ENCODE measurements at places on chromosomes 16 and 17.

DNA sequence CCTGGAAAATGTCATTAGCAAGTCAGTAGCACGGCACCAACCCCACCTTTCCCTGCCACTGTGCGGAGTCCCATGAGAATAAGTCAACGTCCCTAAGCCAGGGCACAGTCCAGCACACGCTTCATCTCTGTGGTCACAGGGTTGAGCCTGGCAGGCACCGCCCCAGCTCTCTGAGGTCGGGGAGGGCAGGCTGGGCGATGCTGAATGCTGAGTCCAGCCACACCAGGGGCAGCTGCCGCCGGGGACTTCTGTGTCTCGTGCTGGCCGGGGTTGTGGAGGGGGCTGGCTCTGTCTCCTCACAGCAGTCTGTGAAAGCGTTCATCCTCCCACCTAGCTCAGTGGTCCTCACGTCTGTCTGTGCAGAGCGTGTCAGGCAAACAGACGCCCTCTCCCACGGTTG, 53.2 kb downstream of the BANP start:
- no peak for DNase-seq

DNA sequence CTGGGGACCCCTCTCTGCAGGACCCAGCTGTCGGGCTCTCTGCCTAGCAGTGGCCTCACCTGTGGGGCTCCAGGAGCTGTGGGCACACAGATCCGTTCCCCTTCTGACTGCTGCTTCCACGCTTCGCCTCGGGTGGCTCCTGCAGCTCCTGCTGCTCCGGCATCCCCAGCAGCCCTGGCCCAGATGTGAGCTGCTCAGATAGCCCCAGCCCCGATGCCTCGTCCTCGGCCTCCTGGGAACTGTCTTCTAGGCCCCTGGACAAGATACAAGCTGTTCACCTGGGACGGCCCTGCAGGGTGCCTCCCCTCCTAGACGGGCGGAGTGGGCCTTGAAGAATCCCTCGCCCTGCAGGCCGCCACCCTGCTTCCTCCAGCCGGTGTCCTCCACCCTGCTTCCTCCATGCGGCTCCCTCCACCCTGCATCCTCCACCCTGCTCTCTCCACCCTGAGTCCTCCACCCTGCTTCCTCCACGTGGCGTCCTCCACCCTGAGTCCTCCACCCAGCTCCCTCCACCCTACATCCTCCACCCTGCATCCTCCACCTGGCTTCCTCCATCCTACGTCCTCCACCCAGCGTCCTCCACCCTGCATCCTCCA, 11.0 kb downstream of the EMC6 start:
- no peak for DNase-seq

GRCh38 chr17:8387914-8388651, 5.1 kb upstream of the RPL26 start:
- no peak for DNase-seq

DNA sequence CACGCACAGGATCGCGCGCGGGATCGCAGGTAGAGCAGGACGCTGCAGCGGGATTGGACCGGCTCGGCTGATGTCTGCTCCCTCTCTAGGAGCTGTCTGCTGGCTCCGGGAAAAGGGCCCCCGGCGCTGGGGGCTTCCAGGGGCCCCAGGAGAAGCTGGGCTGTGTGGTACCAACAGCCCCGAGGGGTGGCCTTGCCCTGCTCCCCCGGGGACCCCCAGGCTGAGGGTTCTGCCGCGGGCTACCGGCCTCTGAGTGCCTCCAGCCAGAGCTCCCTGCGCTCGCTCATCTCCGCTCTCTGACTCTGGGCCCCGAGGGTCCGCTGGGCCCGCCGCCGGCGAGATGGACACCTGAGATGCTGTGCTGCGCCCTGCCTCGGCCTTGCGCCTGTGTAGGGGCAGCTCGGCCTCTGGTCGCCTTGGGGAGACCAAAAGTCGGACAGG, 1.4 kb upstream of the PAQR4 start:
- no peak for DNase-seq

DNA sequence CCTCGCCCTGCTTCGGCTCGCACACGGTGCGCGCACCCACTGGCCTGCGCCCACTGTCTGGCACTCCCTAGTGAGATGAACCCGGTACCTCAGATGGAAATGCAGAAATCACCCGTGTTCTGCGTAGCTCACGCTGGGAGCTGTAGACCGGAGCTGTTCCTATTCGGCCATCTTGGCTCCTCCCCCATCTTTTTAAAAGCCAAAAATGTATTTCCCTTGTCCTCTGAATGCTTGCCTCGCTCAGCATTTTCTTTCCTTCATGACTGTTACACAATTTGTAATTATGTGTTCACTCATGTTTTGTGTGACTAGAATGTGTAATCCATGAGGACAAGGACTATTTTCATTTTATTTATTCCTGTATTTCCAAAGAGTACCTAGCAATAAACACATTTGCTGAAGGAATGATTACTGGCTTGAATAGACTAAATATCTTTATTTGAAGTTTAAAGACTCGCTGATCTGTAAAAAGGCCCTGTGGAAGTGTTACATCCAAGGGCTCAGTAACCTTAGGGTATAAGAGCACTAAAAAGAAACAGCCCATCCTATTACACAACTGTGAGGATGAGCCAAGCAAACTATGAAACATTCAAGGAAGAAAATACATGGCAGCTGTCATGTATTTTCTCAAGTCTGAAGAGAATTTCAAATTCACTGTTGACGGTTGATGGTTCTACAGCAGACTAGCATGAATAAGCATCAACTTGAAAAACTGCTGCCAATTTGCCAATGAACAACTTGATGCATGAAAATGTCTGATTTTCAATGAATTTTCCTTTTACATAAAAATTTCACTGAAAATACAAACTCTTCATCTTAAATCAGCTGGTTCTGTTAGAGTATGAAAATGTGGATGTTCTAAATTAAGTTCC, 192.6 kb downstream of the MYO1D start:
- no peak for DNase-seq

- DNase-seq = peak; percentile 53
These were observed 8.7 kb downstream of the COL1A1 start for GRCh38 chr17:50192618-50193291.

GRCh38 chr16:82337355-82337754, 167.3 kb upstream of the MPHOSPH6 start:
- DNase-seq = no peak

DNA sequence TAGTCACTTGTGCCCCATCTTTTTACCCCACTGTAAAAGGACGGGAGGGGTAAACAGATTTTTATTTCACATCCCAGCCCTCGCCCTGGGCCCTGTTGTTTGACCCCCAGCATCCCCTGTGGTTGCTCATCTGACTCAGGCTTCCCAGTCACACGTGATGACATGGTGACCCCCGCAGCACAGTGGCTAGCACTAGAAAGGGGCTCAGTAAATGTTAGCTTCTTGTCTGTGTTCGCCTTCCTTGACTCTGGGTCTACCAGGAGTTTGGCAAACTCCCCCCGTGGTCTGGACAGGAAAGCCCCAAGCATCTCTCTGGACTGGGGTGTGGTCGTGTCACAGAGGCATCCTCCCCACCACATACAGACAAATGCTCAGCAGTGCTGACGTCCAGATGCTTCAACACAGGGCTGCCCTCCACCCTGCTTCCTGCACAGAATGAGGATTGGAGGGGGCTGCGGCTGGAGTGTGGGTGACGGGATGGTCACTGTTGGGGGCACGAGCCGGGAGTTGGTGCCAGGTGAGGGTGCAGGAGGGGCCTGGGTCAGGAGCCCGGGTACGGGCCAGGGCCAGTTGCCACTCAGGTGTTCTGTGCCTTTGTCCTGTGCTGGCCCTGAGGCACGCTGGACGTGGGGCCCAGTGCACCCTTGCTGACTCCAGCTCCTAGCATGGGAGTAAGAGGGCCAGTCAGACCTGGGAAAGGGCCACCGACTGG, 69.1 kb downstream of the METRNL start:
- DNase-seq = no peak

- DNase-seq = peak; percentile 66
These were observed 133.6 kb downstream of the SNX11 start for GRCh38 chr17:48241131-48241591.

DNA sequence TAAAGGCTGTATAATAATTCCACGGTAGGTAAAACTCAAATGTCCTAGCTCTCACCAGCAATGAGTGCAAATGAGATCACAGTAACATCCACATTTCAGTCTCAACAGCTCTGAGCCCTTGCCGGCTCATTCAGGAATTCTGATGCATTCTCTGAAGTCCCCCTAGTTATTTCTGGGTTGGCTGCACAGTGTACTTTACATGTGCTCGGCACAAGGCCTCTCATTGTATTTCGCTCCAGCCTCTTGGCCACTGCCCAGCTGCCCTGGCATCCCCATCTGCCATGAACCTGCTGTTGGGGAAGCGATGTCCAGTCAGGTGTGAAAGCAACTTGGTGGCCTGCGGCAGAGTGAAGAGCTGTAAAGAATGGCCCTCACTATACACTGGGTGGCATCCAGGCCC, 14.3 kb downstream of the PRCD start:
- no peak for DNase-seq

- DNase-seq = peak; percentile 5
These were observed 11.7 kb upstream of the TMIGD1 start for GRCh38 chr17:30345527-30346075.

- peak; percentile 82 for DNase-seq
These were observed 41.7 kb downstream of the HEATR6 start for GRCh38 chr17:60036796-60037677.

- no peak for DNase-seq
These were observed 13.3 kb upstream of the CRK start for GRCh38 chr17:1469231-1469852.

DNA sequence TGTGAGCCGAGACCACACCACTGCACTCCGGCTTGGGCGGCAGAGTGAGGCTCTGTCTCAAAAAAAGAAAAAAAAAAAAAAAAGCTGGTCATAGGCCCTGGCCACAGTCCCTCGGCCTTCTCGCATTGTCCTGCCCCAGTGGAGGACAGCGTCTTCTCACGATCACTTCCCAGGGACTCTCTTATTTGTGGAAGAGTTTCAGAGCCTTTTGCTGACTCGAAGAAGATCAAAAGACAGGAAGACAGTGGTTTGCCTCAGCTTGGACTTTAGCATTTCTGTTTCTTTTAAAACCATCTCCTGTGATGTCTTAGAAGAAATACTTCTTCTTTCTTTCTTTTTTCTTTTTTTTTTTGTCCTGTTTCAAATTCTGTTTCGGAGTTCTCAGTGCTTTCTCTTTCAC, 210.0 kb downstream of the FTO start:
- DNase-seq = no peak

DNA sequence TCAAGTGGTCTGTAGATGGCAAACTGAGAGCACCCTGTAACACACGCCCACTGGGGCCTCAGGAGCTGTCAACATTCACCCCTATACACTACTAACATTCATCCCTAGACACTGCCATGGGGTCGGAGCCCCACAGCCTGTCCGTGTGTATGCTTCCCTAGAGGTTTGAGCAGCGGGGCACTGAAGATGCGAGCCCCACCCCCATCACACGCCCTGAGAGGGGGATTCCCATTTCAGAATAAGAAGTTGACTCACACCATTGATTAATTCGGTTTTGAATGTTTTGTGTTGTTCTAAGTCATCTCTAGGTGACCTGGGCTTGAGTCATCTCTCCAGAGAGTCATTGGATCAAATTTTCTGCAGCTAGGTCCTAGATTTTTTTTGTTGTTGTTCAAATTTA, 37.3 kb upstream of the MMD start:
- DNase-seq = no peak

- peak; percentile 75 for DNase-seq
These were observed 300.6 kb downstream of the SOX9 start for GRCh38 chr17:72421128-72422092.

DNA sequence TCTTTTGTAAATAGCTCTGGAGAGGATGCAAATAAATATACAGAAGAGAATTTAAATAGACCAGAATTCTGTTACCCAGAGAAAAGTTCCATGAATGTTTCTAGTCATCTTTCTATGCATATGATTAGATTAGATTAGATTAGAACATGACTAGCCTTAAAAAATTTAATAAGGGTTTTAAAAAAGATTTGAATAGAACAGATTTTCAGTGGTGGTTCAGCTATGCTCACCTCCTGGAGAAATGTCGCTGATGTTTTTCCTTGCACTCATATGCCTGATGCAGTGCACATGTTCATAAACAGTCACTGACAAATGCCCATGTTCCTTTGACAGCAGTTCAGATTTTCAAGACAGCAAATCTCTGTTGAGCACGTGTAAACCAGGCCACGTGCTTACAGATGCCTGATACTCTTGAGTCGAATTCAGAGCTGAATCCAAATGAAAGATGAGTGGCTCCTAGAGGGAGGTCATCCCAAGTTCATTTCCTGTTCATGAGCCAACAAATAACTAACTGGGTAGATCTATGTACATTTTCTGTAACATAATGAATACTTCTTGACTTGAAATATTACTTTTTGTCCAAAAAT, 19.9 kb upstream of the RAB11FIP4 start:
- DNase-seq = no peak

- DNase-seq = no peak
These were observed 38.3 kb upstream of the HSBP1 start for GRCh38 chr16:83769397-83770008.

DNA sequence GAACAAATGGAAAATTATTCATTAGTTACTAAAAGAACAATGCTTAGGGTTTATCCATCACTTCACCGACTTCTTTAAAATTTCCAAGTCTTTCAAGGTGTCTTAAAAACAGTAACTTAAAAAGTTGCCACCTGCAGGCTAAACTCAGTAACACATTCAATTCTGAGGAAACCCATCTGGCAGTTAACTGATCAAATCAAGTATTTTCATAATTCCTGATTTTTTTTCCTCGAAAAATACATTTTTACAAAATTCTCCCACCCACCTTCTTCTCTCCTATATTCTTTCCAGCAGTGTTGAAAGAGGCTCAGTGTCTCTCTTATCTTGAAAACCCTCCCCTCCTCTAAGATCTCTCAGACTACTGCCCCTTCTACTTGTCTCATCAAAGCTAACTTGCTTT, 29.9 kb downstream of the PARN start:
- DNase-seq = no peak

GRCh38 chr17:11564589-11565380, 33.5 kb upstream of the DNAH9 start:
- no peak for DNase-seq

GRCh38 chr16:78170494-78170933, 71.1 kb downstream of the WWOX start:
- no peak for DNase-seq

GRCh38 chr17:29561554-29562517, 5.0 kb downstream of the ABHD15 start:
- no peak for DNase-seq

DNA sequence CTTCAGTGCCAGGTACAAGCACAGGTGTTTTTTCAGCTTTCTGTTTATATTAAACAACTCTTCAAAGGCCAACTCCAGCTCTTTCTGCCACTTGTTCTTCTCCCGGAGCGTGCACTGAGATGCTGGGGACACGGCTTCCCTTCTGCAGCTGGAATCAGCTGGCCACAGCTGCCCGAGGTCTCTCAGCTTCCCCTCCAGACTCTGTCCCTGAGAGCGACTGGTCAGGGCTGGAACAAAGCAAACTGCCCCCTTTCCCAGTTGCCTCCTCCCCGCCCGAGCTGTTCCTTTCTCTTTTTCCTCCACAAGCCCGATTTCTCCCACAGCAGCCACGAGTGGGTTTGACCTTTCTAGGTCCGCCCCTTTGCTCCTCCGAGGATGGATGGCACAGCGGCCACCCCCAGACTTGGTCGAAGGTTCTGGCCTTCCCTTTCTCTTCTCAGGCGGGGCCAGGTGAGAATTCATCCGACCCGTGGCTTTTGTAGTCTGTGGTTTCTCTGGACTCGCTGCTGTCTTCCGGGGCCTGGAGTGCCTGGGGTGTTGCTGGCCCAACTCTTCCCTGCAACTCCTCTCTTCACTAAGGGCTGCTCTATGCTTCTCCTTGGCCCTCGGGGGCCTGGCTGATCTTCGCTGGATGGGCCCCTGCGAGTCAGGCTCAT, 11.5 kb downstream of the CEP295NL start:
- no peak for DNase-seq

Data from GM20000 (cell line).